Activated CD8-positive, alpha-beta memory T cell treated with anti-CD3 and anti-CD28 coated beads for 1 hour (primary cell): ENCODE measurements at places on chromosomes 3 and 15.

DNA sequence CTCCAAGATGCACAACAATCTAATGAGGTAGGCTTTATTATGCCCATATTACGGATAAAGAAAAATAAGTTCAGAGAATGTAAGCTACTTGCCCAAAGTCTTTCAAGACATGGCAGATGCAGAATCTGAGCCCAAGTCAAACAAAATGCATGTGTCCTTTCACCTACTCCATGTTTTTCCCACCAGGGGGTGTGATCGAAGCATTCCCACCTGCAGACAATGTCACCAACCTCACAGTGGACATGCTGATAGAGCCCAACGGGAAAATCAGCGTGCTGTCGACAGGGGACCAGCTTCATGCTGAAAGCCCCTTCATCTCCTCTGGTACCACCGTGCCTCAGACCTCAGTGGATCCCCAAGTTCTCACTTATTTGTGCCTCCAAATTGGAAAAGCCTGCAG lies 99.8 kb upstream of the C15orf61 start:
- no peak for DNase-seq

GRCh38 chr3:143166376-143166775 lies 46.8 kb downstream of the CHST2 start:
- no peak for DNase-seq

DNA sequence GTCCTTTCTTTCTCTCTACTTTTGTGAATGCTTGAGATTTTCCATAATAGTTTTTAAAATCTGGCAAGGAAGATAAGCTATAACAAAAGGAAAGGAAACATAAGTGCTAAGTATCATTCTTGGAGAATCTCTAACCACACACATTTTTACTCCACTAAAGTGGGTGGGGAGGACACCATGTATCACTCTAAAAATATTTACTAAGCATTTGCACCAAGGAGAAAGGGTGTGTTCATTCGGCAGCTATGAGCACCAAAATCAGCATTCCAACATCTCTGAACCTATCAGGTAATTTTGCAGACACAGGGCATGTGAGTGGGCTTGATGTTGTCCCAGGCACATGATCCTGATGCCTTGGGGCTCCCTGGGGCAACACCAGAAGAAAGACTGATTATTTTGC lies 5.5 kb downstream of the B4GALT4 start:
- no peak for DNase-seq

DNA sequence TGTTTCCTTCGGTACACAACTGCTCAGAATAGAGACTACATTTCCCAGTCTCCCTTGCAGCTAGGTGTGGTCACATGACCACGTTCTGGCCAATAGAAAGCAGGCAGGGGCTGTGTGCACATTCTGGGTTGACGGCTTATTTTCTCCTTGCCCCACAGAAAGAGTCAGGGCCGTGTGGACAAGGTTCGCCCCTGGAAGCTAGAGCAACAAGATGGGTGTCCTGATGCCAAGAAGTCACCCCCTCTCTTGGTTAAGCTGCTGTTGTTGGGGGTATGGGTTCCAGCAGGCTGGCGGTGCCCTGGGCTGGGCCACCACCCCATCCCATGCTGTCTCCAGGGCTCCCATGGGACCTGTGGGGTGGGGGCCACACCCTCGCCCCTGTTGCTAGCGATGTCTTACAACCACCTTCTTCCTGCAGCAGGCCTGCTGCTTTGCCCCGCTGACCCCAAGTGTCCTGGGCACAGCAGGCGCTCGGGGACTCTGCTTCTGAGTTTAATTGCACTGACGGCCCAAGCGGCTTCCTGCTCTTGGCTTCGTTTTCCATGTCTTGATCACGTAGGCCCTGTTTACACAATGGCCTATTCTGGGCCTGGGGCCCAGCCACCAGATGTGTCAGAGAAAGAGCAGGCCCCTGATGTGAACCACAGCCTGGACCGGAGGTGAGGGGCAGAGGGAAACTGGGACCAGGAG lies 24.9 kb downstream of the ABTB1 start:
- DNase-seq = no peak

DNA sequence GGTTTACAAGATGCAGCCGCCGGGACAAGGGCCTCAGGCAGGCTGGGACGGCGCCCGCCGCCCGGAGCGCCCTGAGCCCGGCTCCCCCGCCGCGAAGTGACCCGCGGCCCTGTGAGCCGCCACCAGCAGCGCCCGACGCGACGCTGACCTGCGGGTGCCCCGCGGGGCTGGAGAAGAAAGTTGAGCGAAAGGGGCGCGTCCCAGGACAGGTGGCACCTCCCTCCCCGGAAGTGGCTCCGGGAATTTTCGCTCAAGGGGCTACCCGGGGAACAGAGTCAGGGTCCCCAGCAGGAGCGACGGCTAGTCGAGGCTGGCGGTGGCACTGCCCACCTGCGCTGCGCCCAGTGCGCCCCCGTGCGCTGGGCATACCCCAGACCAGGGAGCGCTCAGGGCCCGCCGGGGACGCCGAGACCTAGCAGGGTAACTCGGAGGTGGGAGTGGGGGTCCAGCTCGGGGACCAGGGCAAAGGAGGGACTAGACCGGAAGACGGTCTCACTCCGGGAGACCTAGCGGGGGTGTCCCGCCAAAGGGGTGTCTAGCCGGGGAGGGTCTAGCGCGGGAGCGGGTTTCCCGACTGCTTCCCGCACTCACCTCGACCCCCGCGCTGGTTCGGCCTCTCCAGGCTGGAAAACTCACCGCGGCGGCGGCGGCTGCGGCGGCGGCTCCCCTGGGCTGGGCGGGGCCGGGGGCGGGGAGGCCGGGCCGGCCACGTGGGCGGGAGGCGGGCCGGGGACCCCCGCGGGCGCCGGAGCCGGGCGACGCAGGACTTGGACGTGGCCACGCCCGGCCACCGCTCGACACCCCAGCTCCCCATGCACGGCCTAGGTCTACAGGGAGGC lies 18.4 kb downstream of the SPATA12 start:
- DNase-seq = no peak

DNA sequence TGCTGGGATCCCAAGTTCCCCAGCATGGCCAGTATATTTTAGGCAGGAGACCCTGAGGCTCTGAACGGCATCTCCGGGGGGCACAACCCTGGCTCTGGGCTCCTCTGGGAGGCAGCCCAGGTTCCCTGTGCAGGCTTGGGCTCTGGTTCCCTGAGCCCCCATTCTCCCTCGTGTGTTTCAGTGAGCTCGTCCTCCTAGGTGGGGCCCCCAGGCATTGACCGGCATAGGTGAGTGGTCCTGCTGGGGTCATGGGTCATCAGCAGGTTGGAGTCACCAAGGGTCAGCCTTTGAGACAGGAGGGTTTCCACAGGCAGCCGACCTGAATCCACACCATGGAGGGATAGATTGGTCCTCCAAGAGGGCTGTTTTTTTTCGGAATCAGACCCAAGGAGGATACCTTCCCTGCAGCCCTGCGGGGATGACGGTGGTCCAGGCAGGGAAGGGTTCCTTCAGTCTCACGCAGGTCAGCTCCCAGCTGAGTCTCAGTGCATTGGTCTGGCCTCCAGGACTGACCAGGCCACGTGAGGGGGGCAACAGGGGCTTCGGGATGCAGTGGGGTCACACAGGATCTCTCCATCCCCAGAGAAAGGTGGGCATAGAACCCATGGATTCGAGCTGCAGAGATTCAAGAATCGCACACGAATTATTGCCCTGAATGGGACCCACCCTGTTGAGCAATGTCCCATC lies 226.0 kb downstream of the SNRPN start:
- DNase-seq = no peak

GRCh38 chr3:4943549-4943948 lies 35.7 kb upstream of the BHLHE40 start:
- no peak for DNase-seq

GRCh38 chr15:73153024-73153423 lies 100.8 kb downstream of the NEO1 start:
- no peak for DNase-seq

DNA sequence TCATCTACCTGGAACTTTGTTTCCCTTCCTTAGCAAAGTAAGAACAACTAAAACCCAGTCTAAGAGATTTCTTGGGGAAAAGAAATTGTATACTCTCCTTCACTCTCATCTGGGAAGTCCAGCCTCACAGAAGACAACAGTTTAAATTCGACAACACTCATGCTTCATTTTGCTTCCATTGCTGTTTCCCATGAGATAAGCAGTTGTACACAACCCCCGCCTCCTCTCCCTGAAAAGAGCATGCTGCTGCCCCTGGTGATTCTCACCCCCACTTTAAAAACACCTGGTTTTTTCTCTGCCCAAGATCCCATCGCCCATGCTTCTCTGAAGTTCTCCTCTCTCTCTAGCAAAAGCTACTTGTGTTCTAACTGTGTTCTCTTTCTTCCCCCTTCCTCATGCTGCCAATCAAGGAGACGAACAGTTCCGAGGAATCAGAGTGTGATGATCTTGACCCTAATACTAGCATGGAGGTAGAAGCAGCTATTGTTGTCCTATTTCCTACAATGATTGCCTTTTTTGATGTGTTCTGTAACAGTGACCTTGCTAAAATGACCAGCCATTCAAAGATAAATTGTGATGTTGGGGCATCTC lies 51.1 kb upstream of the UMPS start:
- DNase-seq = no peak

- no peak for DNase-seq
Measured at GRCh38 chr15:98363955-98364354, 284.4 kb upstream of the IGF1R start.

GRCh38 chr3:16897254-16897926 lies 12.6 kb downstream of the PLCL2 start:
- DNase-seq = no peak

- no peak for DNase-seq
Measured at GRCh38 chr3:18806633-18807032, 341.7 kb upstream of the KCNH8 start.

DNA sequence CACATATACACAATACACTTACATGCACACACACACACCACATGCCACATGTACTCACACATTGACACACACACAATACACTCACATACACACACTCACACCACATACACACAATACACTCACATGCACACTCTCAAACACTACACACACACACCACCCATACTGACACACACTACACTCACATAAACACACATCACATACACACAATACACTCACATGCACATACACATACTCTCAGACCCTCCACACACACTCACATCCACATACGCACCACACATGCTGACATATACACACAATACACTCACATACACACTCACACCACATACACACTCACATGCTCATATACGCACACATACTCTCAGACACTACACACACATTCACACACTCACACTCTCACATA lies 28.3 kb upstream of the KIF23 start:
- no peak for DNase-seq

DNA sequence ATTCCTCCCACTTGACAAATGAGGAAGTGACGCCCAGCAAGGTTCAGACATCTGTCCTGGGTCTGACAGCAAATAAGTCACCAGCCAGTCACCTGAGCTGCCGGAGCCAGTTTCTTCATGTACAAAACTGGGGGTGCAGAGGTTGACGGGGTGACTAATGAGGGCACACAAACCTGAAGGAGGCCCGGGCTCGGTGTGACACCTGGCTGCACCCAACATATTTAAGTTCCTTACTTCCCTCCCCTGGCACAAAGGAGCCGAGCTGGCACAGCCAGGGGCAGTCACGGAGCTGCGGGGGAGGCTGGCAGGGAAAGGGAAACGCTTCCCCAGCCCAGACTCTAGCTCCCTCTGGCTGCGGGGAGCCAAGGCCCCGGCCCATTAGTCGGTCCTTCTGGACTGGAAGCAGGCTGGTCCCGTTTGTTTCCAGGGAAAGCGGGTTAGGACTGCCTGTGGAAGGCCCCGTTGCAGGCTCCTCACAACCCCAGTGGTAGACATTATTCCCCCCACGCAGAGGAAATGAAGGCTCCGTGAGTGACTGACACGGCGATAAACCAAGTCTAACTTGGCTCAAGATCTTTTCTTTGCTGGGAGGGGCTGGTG lies 2.3 kb downstream of the FBXL22 start:
- DNase-seq = no peak

DNA sequence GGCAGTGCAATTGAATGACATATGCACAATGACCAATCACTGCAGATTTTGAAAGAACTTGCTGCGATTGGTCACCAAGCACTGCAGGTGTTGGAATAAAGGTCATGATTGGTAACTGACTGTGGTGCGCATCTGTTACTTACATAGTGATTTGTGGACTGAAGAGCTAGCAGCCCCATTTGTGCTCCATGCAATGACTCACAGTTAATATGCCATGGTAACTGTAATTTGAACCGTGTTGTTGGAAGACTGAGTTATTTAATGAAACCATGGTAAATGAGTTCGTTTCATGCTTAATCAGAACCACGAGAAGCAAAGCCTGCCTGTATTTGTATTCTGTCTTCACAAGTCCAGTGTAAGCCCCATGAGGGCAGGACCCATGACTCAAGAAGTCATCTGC lies 220.5 kb downstream of the TJP1 start:
- no peak for DNase-seq

DNA sequence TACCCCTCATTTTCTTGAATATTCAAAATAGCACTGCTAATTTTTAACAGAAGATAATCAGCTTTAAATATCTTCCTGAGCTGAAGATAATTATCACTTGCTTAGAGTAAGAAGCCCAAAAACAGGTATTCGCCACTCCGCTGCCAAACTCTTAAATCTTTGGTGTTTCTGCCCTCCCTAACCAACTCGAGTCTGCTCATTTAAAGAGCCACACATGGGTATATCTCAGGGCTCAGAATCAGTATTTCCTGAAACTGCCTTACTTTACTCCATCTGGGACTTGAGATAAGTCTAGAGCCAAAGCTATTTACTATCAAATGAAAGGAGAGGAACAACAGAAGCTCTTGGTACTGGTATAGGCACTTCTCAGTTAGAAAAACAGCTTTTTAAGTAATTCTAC lies 10.8 kb downstream of the PDCD10 start:
- no peak for DNase-seq

- no peak for DNase-seq
Measured at GRCh38 chr3:38646062-38646461, 3.4 kb downstream of the SCN5A start.
